ENCODE measurements at places on chromosomes 2 and 18.

DNA sequence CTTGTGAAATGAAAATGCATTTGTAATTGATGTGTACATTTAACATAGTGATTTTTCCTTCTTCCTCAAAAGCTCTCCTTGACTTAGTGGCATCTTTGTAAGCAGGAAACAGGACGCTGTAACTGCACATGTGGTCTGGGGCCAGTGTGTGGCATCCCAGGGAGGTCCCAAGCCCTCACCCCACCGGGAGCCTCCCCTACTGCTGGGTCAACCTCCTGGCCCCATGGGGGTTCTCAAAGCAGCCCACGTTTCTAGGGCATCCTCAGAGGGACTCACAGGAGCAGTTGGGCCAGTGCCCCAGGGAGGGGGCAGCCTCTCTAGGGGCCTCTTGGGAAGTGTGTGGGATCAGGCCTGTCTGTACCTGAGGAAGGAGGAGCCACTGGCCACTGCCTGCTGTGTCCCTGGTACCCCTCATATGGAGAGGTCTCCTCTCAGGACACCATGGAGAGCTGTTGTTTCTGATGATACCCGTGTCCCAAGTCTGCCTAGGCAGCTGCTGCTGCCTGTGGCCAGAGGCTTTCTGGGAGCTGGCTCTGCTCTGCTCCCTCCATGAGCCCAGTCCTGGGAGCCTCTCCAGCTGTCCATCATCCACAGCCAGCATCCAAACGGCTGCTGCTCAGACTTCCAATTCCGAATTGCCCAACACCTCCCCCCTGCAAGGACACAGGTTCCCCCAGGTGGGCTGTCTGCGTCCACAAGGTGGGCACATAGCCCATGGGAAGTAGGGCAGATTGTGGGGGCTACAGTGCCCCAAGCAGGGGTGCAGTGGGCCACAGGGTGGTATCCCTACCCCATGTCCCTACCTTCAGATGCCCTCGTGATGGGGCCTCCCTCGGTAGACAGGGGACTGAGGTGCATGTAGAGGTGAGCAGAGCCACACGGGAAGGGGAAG lies 13.4 kb downstream of the ARHGEF4 start:
- DNase-seq, result no peak

DNA sequence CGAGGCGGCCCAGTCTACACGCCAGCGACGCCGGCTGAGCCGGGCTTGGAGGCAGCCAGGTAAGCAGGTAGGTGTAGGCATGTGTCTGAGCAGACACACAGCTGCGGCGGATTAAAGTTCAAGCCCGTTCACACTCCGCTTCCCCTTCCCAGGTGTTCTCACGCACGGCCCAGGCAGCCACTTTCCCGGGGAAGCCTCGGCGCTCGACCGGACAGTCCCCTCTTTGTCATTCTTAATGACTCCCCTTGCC lies 367 bp downstream of the TGFA start:
- no peak for DNase-seq

GRCh38 chr2:45283764-45284620 lies 274.7 kb upstream of the SIX2 start:
- no peak for DNase-seq

DNA sequence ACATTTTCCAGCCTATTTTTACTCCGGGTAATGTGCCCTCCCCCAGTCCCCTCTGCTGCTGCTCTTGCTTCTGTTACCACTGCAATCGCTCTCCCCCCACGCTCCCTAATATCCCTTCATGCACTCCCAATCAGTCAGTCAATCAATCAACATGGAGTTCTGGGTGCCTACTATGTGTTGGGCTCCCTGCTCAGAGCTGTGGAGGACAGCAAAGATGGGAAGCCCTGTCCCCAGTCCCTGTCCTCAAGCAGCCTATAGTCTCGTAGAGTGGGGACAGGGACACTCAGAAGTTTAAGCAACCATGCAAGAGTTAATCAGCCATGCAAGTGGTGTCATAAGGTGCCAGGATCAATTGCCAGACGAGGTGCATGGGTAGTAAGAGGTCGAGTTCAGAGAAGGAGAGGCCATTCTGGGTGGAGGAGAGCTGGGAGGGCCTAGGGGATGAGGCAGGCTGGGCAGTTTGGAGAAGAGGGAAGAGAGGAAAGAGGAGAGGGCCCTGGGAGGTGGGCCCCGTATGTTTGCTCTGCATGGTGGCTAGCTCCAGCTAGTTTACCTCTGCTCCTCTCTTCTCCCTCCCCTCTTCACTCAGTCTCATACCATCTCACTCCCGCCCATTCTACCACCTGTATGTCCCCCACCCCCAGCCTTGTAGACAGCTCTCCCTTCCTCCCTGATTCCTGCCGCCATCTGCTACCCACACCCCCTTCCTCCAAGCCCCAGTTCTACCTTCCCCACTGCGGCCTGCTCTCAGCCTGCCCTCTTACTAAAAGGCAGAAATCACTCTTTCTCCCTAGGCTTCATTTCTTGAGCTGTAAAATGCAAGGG lies 3.9 kb downstream of the ASIC4 start:
- no peak for DNase-seq

- DNase-seq, result no peak
These were observed 27.7 kb upstream of the CYP27A1 start for GRCh38 chr2:218754201-218754600.

All from hippocampal formation (tissue), 2 donors.